ENCODE measurements at places on chromosomes 2 and 18. TPM values are rescaled to one million over a fixed set of nuclear protein-coding genes. Genes with fewer than 3 reads are reported as not detected.

ALK gene
- total RNA-seq: 0.10 TPM

TRAK2 gene
- total RNA-seq: 32.5 TPM

C2orf15 gene
- 1.4 TPM for total RNA-seq

PDCL3 gene
- total RNA-seq: 15.7 TPM

ID2 gene
- 122 TPM for total RNA-seq

CD207 gene
- 5.3 TPM for total RNA-seq

FLACC1 gene
- total RNA-seq: 2.9 TPM

ESPNL gene
- 0.69 TPM for total RNA-seq

SULT1C2 gene
- 1.5 TPM for total RNA-seq
